ENCODE measurements at places on chromosomes 4 and X. TPM values are rescaled to one million over a fixed set of nuclear protein-coding genes. Genes with fewer than 3 reads are reported as not detected.
A peak's percentile ranks its signal among the peaks of the same experiment; 100 is the strongest.

DNA sequence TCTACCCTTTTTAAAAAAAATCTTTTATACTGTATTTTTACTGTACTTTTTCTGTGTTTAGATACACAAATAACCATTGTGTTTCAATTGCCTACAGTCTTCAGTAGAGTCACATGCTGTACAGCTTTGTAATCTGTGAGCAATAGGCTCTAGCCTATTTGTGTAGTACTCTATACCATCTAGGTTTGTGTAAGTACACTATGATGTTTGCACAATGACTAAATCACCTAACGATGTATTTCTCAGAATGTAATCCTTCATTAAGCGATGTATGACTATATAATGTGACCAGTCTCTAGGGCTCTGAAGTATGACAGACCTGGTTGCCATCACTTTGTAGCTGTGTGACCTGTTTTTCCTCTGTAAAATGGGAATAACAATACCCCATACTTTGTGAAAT lies 14.2 kb upstream of the DCAF4L1 start:
- DNase-seq, result no peak

Gene TLR8
- polyA plus RNA-seq, result 0.29 TPM

GRCh38 chr4:48133669-48134068 lies 381 bp downstream of the TXK start:
- no peak for DNase-seq

DNA sequence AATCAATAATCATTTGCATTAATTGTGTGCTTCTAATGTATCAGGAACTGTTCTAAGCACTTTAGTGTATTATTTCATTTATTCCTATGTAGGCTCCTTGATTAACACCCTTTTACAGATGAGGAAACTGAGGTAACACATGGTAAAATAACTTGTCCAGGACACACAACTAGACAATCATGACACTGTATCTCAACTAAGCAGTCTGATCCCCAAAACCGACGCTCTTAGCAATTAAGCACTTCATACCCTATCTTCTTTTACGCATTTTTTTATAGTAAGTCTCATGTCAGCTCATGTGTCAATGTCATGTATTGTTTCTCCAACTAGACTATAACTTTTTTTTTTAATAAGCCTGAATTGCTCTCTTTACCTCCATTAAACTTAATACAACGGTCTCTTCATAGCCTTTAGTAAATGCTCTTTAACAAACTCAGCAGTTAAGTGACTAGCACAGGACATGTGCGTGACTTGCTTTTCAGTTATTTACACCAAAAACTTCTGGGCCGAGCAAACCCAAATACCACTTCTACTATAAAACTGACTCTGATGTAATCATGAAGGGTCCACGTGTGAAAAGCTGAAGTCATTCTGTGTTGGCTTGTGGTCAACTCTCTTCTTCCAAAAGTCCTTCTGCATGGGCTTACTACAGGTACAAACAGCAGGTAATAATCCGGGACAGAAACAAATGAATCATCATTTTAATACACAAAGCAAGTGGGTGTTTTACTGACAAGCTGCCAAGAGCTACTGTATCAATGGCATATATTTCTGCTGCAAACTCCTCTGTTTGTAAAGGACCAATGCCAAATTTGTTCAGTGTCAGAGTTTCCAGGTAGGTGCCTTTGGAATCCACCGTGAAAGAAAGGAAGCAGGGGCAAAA lies 7.9 kb upstream of the AMBN start:
- no peak for DNase-seq

Gene CSAG3
- not detected for polyA plus RNA-seq

DNA sequence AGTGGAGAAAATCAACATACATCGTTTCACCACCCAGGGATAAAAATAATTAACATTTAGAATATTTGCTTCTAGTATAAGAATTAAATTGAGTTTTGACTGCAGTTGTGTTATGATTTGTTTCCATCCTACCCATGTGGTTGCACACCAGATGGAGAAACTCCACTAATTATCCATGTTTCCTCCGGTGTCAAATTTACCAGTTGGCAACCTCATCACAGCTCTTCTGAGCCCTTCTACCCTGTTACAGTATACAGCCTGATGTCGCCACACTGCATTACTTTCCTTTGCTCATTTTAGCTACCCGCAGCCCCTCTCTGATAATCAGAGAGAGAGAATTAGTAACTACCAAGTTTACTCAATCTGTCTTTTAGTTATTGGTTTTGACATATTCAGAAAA lies 411.2 kb downstream of the DTHD1 start:
- no peak for DNase-seq

GRCh38 chr4:91243132-91243531 lies 1060.6 kb upstream of the GRID2 start:
- no peak for DNase-seq

Gene FRMD7
- 1.2 TPM for polyA plus RNA-seq

Gene NWD2
- polyA plus RNA-seq, result 0.31 TPM

DNA sequence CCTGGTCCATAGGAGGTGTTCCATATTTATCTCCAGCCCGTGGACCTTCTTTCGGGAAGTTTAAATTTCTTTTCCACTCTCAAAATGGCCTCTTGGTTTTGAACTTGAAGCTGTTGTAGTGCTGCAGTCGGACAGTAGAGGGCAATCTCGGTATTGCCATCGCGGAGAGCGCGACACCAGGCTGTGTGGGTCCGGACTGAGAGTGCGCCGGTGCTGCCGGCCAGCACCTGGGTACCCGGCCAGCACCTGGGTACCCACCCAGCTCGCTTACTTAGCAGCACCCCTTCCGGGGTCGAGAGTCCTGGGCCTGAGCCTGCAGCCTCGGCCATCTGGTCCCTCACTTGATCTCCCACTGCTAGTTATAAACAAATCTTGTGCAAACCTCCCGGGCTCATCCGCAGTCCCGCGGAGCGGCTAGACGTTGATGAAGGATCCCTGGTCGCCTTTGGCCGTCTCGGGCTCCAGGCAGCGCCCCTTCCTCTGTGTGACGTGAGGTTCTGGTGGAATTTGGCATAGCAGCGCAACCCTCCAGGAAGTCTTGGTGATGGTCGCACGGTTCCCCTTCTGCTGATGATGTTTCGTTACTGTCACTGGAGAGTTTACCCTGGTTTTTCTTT lies 18.0 kb downstream of the FAM9A start:
- peak; percentile 1 for DNase-seq

Gene SMC1A
- polyA plus RNA-seq, result 108 TPM

GRCh38 chr4:128649575-128650205 lies 159.8 kb upstream of the JADE1 start:
- no peak for DNase-seq

Gene CDKL2
- 12.7 TPM for polyA plus RNA-seq

DNA sequence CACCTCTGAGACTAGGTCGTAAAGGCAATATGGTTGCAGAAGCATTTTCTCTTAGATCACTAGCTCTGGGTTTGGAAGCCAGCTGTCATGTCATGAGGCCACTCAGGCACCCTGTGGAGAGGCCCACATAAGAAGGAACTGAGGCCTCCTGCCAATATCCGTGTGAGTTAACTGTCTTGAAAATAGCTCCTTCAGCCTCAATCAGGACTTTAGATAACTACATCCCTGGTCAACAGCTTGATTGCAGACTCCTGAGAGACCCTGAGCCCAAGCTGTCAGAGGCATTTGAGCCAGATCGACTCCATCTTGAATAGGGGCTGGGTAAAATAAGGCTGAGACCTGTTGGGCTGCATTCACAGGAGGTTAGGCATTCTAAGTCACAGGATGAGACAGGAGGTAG lies 15.1 kb upstream of the REPS2 start:
- no peak for DNase-seq

- DNase-seq, result no peak
Observed at GRCh38 chrX:49166914-49167739, 4.6 kb downstream of the MAGIX start.

Gene KIF4A
- polyA plus RNA-seq, result 22.2 TPM

GRCh38 chr4:99983289-99983943 lies 33.3 kb upstream of the H2AZ1 start:
- DNase-seq, result no peak

- DNase-seq, result no peak
Observed at GRCh38 chr4:152065545-152065944, 304.7 kb upstream of the GATB start.

GRCh38 chrX:1581132-1581531 lies 10.3 kb upstream of the AKAP17A start:
- peak; percentile 24 for DNase-seq

Gene PSAPL1
- polyA plus RNA-seq, result not detected

GRCh38 chr4:53617101-53617680 lies 25.9 kb upstream of the LNX1 start:
- DNase-seq, result no peak

DNA sequence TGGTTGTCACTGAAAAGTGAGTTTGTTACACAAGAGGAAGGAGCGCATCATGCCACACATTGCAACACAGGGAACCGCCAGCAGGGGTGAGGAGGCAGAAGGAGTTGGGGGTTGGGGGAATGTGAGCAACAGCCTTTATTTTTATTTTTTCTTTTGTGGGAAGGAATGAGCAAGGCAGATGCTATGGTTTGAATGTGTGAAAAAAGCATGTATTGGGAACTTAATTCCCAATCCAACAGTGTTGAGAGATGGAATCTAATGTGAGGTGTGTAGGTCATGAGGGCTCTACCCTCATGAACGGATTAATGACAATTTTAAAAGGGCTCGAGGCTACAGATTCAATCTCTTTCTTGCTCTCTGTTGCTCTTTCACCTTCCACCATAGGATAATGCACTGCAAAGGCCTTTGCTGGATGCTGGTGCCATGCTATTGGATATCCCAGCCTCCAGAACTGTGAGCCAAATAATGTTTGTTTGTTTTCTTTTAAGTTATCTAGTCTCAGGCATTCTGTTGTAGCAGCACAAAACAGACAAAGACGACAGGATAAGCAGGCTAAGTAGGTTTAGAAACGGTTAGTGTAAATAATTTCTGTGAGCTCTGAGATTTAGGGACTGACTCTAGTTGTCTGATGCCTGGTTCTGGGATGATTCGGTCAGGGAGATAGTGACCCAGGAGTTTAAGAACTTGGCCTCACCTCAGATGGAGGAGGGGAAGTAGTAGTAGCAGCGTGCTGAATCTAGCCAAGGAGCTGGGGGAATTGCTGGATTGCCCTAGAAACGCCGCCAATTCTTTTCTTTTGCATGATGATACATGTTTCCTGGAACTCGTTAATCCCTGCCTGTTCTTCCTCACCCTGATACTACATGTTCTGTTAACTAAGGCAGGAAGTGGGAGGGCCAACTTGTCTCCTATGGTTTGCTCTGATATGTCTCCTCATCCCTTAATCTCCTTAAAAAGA lies 156.6 kb upstream of the CTSO start:
- DNase-seq, result no peak

Measured in renal cortex interstitium (tissue), 15 donors.